ENCODE measurements at places on chromosomes 13 and 19. TPM values are rescaled to one million over a fixed set of nuclear protein-coding genes. Genes with fewer than 3 reads are reported as not detected.

The TGFBR3L gene
- polyA plus RNA-seq = 0.23 TPM

DNA sequence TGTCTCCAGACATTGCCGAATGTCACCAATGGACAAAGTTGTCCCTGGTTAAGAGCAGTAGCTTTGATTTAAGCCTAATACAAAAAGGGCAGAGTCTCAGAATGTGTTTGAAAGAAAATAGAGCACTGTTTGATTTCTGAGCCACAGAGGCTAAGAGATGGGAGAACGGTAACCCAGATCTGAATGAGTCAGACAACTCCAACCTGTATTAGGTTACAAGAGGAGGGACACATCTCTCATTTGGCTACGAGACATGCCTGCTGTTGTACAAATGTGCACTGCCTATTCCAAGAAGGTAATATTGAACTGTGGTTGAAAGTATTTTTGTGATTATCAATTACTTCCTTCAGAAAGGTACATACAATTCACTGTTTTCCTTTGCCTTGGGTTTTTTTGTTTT, 4.9 kb upstream of the HSPH1 start:
- DNase-seq = peak; percentile 26

- DNase-seq = no peak
Measured at GRCh38 chr13:60933638-60934037, 482.0 kb downstream of the PCDH20 start.

The APOC4 gene
- polyA plus RNA-seq = not detected

The SELENOV gene
- polyA plus RNA-seq = not detected

The LRRC25 gene
- polyA plus RNA-seq = not detected

- DNase-seq = no peak
Measured at GRCh38 chr19:12350890-12351197, 14.6 kb downstream of the ZNF442 start.

- no peak for DNase-seq
Measured at GRCh38 chr13:99053636-99054233, 75.9 kb upstream of the DOCK9 start.

DNA sequence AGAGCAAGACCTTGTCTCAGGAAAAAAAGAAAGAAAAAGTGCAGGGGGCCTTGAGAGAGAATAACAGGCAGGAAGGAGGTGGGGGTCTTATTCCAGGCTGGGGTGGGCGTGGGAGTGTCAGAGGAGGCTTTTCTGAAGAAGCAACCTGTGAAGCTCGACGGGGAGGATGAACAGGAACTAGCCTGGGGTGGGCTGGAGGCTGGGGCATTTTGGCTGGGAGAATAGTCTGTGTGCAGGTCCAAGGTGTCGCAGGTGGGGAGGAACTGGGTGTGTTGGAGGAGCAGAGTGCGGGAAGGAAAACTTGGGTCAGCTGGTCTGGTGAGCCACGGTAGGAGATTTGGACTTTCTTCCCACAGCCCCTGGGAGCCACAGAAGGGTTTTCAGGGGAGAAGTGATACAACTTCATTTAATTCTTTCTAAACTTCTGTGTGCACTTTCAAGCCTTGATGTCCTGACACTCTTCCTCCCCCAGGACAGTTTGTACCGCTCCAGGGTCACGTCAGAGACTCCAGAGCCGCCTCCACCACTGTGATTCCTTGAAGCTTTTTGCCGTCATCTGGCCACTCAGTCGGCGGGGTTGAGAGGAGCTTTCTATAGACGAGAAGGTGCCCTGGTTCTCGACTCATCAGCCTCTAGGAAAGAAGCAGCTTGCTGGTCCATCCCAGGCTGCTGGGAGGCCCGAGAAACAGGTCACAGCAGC, 138.7 kb downstream of the SIPA1L3 start:
- no peak for DNase-seq

The PALM3 gene
- not detected for polyA plus RNA-seq

- DNase-seq = no peak
Measured at GRCh38 chr19:47312366-47313006, 2.8 kb downstream of the C5AR1 start.

The KCNJ14 gene
- polyA plus RNA-seq = 0.45 TPM

The ATP1A3 gene
- polyA plus RNA-seq = 0.08 TPM

DNA sequence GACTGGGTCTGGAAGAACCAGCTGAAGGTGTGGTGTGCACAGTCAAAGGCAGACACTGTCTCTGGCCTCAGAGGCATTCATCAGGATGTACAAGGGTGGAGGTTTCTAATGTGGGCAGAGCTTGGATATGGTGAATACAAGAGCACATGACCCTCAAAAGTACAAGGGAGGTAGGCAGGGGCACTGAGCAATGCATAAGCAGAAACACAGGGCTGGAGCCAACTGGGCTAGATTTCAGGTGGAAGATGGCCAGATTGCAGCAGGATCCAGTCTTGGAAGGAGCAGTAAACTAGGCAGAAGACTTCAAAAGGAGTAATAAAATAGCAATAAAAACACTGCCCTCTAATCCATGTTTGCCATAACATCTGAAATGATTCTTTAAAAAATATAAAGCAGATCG, 417.1 kb downstream of the OLFM4 start:
- DNase-seq = no peak

- DNase-seq = no peak
Measured at GRCh38 chr13:110301606-110302553, 5.1 kb downstream of the COL4A1 start.

DNA sequence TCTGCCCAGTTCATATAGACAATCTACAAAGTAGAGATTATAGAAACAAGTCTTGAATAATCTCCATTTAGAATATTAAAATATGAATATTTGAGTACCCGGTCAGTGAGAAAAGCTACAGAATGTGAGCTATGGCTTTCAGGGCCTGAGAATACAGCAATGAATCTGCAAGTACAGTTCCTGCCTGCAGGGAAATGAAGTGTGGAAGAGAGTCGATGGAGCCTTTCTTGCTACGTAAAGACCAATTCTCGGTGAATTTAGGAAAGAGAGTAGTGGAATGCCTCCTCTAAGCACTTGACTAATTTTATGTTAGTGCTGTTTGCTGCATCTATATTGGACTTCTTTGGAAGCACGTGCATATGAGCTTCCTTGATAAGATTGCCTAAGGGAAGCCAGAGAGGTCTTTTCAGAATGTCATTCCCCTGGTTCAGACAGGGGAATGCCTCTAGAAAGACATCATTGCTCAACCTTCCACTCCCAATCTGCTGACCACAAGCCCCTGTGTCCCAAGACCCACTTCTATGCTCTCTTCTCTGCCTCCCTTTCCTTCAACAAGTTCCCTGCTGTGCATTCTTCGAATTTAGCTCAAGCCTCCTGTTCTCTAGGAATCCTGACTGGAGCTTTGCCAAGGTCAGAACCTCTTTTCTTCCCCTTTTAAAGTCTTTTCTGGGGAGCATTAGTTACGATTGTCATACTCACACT, 41.9 kb downstream of the GPC6 start:
- DNase-seq = no peak

DNA sequence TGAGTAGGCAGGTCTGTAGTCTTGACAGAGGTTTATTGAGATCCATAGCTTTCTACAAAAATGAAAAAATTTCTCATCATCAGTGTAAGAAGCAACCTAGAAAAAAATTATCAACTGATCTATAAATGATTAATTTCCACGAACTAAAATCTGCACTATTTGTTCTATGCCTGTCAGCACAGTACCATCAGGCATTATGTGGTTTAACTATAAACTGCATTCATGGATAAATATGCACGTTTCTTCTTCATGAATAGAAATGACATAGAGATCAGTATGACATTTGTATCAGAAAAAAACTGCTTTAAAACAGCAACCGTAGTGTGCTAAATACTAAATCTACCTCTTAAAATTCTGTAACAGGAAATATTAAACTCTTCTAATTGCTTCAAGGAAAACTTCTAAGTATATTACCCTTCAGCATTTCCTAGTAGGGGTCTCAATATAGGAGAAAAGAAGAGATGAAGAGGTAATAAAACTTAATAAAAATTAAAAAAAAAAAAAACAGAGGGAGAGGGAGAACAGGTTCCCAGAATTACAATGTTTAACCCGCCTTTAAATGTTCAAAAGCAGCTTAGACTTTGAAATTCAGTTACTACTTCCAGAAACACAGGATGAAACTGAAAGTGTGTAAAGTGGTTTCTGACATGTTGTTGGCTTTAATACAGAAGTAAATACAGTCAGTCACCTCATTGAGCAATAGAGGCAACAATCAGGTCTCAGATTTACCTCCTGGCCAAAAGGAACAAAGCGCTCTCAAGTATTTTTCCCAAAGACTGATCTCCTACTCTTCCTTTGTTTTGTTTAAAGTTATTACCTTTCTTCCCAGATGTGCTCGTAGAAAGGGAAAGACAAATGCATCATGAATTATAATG, 144.4 kb downstream of the DIAPH3 start:
- peak; percentile 44 for DNase-seq

- DNase-seq = no peak
Measured at GRCh38 chr13:42547612-42548011, 26.3 kb upstream of the TNFSF11 start.

- no peak for DNase-seq
Measured at GRCh38 chr13:50071379-50071778, 56.1 kb downstream of the KCNRG start.

DNA sequence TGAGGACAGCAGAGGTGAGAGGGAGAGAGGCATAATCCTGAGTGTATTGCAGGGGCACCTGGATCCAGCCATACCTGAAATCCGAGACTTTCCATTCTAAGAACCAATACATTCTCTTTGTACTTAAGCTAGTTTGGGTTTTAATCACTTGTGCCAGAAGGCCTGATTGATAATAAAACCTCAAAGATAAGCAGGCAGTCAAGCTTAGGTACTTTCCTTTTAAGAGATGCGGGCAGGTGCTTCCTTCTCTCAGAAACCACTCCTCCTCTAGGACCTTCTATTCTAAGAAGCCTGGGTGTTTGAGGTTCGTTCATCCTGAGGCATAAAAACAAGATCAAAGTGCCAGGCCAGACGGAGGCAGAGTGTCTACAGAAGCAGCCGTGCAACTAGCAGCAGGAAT, 22.2 kb downstream of the FAM187B start:
- DNase-seq = no peak

GRCh38 chr13:18991060-18991459, 190.6 kb downstream of the TUBA3C start:
- DNase-seq = no peak

The AMER2 gene
- not detected for polyA plus RNA-seq

GRCh38 chr19:17266589-17266974, 661 bp upstream of the BABAM1 start:
- no peak for DNase-seq

DNA sequence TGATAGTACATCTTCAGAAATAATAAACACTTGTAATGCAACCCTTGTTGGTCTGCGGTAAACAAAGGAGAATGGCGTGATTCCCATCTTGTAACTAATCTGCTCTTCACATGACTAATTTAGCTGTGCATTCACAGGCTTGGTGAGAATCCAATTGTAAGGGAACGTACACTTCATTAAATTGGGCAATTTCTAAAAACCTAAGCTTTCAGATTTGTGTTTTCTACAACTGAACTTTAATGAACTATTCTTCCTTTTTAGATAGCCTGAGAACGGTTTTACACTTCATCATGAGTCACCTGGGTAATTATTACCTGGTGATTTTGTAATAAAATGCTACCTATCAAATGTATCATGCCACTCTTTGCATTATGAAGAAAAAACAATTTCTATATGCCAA, 306.9 kb downstream of the KLF5 start:
- peak; percentile 83 for DNase-seq

DNA sequence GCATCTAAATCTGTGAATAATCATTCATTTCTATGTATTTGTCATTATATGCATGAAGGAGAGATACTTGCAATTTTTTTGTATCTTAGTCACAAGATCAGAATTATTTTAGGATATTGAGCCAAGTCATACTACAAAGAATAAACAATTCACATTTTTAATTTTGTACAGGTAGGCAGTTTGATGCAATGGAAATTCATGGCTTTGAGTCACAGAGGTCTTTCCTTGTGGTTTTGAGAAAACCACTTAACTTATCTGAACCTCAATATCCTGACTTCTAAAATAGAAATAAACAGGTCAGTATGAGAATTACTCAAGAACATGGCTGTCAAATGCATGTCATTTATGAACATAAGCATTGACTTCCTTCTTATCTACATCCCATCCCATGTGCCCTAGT, 221.4 kb upstream of the SLC10A2 start:
- DNase-seq = peak; percentile 87

DNA sequence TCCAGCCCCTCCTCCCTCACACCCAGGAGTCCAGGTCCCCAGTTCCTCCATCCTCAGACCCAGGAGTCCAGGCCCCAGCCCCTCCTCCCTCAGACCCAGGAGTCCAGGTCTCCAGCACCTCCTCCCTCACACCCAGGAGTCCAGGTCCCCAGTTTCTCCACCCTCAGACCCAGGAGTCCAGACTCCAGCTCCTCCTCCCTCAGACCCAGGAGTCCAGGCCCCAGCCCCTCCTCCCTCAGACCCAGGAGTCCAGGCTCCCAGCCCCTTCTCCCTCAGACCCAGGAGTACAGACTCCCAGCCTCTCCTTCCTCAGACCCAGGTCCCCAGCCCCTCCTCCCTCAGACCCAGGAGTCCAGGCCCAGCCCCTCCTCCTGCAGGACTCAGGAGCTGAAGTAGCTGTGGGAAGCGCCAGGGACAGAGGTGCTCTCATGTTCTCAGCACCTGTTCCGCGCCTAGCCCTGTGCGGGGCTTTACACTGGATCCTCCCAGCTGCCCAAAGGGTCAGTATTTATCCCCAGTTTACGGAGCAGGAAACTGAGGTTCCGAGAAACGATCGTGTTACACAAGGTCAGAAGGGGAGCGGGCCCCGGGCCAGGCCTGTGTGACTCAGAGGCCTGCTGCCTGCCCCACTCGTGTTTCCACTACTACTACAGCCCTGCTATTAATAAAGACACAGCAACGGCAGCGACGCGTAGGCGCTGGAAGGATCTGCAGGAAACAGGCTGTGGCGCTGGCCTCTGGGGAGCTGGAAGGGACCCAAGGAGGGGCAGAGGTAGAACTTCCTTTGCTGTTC, 1.7 kb upstream of the SBK3 start:
- DNase-seq = peak; percentile 26

DNA sequence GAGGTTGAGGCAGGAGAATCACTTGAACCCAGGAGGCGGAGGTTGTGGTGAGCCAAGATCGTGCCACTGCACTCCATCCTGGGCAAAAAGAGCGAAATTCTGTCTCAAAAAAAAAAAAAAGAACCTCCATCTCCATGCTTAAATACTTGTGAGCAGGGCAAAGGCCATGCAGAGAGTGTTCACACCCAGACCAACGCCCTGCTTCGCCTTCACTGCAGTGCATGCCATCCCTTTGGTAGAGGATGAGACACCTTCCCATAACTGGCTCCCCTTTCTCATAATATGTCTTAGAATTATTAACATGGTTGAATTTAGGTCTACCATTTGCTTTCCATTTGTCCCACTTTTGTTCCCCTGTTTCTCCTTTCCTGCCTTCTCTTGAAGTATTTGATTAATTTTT, 15.4 kb downstream of the BBC3 start:
- no peak for DNase-seq

All from mammary epithelial cell (primary cell).